ENCODE measurements at places on chromosomes 4 and X.

DNA sequence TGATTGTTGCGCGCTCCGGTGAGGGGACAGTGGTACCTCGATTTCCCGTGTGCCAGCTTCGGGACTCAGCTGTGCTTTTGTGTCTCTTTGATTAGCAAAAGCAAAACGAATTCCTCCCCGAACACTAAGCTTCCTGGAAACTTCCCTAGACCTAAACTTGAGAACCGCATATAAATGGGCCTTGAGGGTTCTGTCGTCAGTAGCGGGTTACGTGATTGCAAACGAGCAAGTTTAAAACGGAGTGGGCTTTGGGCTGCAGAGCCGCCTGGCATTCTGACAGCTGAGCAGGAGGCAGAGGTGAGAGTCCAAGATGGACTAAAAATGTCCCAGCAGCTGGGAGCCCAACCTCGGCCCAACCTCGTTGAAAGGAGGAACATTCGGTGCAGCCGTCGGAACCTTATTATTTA, 1.2 kb upstream of the TAPT1 start:
- peak; percentile 57 for DNase-seq

GRCh38 chrX:45743081-45743533, 542.4 kb upstream of the DIPK2B start:
- DNase-seq: no peak

- DNase-seq: no peak
Observed at GRCh38 chr4:61590881-61591280, 390.8 kb downstream of the ADGRL3 start.

DNA sequence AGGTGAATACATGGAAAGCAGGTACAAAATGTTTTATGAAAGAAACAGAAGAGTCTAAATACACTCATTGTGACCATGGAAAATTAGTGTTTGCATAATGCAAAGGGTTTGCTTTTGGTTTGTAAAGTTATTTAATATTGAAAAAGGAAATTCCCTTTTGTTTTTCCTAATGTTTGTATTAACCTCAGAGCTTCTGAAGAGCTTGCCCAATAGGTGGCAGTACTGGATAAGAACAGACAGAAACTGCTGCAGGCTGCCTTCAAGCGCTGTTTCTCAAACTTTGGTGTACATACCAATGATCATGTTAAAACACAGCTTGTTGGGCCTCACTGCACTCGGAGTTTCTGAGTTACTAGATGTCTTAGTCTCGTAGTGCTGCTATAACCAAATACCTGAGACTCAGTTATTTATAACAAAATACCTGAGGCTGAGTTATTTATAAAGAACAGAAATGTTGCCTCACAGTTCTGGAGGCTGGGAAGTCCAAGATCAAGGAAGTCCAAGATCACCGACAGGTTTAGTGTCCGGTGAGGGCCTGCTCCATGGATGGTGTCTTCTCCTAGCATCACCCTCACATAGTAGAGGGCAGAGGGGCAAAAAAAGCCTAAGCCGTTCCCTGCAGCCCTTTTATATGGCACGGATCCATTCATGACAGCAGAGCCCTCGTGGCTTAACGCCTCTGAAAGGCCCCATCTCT, 54.2 kb downstream of the SUPT20HL2 start:
- peak; percentile 67 for DNase-seq

All from suppressor macrophage treated with lipopolysaccharide for 4 hours (primary cell).